Breast epithelium (tissue), 4 donors: ENCODE measurements at places on chromosomes 3 and 15. TPM values are rescaled to one million over a fixed set of nuclear protein-coding genes. Genes with fewer than 3 reads are reported as not detected.

DNA sequence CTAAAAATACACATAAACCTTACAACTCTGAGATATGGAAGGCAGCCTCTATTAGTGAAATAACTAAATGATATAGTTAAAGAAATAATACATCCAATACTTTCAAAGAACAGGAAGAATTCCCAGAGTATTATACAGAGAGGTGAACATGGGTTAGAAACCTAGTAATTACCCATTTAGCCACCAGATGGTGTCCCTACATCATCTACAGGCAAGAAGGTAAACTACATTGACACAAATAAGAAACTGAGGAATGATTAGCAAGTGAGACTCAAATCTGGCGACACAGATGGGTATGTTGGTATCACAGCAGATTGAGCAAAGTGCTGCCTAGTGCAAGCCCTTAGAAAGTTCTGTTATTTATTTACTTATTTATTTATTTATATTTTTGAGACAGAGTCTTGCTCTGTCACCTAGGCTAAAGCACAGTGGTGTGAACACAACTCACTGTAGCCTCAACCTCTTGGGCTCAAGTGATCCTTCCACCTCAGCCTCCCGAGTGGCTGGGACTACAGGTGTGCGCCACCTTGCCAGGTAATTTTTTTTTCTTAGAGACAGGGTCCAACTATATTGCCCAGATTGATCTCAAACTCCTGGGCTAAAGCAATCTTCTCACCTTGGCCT is 28.2 kb downstream of the NEK4 start:
- DNase-seq = no peak

DNA sequence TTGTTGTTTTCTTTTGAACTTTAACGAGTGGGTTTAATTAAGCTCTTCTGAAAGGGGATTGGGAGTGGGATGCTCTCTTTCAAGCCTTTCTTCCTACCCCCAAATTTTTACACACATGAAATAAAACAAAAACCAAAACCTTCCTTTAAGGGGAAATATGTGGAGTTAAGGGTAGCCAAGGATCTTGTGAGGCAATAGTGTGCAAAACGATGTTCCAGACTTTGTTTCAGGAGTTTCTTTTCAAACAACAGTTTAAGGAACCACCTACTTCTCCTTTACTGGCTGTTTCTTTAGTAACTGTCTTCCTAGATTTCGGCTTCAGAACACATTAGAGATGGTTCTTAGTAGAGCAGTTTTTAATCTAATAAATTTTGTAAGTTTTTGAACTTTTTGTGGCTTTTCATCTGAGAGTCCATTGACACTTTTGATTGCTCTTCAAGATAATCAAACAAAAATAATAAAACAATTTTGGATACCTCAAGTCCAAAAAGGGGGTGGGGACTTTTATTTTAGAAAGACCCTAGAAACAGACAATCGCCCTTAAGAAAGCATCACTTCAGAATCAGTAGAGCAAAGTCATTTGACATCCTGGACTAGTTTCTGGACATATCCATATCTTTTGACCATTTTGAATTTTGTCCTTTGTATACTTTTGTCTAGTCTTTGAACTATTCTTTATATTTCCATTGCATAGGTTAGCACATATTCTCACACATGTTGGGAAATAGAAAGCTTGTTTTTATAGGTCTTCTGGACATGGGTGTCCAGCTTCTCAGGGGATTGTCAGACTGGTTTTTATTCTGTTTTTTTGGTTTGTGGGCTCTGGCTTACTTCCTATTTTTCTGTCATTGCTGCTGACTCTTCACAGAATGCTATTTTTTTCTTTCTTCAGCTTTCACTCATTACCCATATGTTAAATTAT is 6.0 kb downstream of the DIPK2A start:
- no peak for DNase-seq

DNA sequence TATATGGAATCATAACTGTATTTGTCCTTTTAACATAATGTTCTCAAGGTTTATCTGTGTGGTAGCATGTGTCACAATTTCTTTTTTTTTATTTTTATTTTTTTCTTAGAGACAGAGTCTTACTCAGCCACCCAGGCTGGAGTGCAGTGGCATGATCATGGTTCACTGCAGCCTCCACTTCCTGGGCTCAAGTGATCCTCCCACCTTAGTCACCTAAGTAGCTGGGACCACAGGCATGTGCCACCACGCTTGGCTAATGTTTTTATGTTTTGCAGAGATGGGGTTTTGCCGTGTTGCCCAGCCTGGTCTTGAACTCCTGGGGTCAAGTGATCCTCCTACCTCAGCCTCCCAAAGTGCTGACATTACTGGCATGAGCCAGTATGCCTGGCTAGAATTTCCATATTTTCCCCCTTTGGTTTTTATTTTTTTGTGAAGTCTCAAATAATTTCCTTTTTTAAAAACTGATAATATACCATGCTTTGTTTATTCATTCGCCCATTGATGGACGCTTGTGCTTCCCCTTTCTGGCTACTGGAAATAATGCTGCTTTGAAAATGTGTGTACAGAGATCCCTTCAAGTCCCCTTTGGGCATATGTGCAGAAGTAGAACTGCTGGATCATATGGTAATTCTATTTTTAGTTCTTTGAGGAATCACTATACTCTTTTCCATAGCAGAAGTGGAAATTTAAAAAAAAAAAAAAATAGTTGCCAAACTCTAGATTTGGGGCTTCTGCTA is 28.4 kb downstream of the TMEM40 start:
- DNase-seq = no peak

- DNase-seq = peak; percentile 28
Observed at GRCh38 chr15:93035092-93035915, 53.7 kb downstream of the RGMA start.

DNA sequence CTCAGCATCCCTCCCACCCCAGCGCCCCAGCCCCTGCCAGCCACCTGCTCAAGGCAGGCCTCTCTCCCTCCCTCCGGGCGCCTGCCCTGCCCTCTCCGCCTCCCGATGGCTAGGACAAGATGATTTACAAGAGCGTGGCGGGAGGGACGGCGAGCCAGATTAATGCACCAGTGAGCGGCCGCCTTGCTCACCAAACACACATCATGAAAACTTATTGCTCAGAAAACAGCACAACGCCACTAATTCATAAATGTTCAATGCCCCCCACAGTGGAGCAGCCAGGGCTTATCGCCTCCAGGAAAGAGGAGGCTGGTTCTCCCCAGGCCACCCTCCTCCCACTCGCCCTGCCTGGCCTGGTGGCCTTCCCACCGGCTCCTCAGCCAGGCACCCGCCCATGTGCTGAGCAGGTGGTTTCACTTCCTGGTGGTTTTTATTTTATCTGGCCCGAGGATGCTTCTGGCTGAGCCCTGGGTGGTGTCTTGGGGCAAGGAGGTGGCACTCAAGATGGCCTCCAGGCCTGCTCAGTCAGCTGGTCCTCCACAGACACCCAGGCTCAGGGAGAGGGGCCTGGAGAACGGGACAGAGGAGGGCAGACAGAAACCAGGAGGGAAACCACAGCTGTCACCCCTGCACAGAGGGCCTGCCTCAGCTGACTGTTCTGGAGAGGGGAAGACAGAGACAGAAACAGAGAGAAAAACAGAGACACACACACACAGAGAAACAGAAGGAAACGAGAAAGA is 284.9 kb downstream of the UACA start:
- no peak for DNase-seq

GRCh38 chr3:130470126-130470525 is 46.9 kb upstream of the COL6A6 start:
- peak; percentile 50 for DNase-seq

- DNase-seq = no peak
Observed at GRCh38 chr15:60895986-60896385, 333.1 kb downstream of the RORA start.

GRCh38 chr15:34855413-34855812 is 60.1 kb upstream of the ACTC1 start:
- no peak for DNase-seq

- DNase-seq = no peak
Observed at GRCh38 chr15:55824857-55825613, 82.1 kb upstream of the PRTG start.

SERPINI2 gene
- not detected for total RNA-seq

RETNLB gene
- total RNA-seq = not detected

FMN1 gene
- 50.7 TPM for total RNA-seq

FANCD2OS gene
- not detected for total RNA-seq
